ENCODE measurements at places on chromosomes 4 and X. TPM values are rescaled to one million over a fixed set of nuclear protein-coding genes. Genes with fewer than 3 reads are reported as not detected.

IQCM gene
- not detected for total RNA-seq

DNA sequence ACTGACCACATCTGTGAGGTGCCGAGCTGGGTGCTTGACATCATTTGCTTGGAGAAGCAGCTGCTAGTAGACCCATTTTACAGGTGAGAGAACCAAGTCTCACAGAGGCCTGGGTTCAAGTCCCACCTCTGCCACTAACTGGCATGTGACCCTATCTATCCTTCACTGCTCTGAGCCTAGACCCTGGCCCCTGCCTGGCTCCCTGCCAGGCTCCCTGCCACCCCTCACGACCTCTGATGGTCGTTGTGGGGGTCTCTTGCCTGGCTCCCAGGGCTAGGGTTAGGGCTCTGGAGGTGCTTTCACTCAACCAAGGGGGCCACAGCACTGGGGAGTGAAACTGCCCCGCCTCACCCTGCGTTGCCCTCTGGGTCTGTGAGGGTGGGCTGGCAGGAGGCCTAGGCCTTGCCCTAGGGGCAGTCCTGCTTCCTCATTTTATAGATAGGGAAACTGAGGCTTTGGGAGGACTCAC lies 7.2 kb upstream of the ADD1 start:
- no peak for DNase-seq

- no peak for DNase-seq
Observed at GRCh38 chr4:82900066-82900410, 497 bp upstream of the THAP9 start.

DNA sequence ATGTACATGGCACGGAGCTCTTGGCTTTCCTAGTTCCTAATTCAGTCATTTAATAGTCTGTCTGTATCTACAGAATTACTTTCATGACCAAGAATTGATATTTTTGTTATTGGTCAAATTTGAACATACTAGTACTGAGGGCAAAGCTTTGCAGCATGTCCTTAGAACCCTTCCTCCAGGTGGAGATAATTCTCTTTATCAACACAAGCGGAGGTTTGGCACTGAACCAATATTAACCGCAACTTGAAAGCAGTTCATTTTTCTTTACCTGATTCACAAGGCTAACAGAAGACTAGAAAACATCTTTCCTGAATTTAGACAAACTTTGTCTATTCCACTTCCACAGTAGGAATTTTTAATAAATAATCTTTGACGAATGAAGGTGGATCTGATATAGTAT lies 73.8 kb downstream of the TACR3 start:
- no peak for DNase-seq

- DNase-seq, result no peak
Observed at GRCh38 chr4:106421441-106422296, 53.1 kb upstream of the GIMD1 start.

DNA sequence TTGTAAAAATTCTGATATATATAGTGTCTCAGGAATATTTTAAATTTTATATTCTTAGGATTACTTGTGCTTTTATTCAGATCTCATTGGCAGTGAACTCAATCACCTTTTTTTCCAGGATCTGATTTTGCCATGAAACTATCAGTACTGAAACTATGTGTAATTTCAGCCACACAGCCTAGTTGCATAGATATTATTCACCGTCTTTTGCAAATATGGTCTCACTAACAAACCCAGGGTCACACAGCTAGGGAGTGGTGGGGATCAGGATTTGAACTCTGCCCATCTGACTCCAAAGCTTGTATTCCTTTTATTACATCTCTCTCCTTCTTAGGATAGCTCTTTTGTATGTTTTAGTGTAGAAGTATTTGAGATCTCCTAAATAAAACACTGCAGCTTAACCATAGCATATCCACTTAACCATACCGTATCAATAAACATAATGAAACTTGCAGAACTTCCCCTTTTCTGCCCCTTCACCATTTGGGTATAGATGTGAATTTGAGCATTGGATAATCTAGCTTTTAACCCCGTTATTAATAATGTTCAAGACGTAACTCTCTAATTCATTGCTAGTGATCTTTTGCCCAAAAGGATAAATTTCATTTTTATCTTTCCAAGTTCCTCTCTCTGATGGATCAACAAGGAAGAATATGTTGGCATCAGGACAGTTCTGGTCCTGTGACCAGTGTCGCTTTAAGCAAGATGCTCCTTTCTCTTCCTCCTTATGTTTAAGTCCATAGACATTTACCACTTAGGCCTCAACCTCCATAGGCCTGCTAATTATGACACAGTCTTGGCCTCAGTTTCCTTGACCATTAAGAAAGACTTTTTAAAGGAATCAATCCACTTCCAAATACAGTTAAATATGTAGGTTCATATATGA lies 74.6 kb downstream of the RAPGEF2 start:
- DNase-seq, result no peak
